ENCODE measurements at places on chromosomes 6 and 20.

DNA sequence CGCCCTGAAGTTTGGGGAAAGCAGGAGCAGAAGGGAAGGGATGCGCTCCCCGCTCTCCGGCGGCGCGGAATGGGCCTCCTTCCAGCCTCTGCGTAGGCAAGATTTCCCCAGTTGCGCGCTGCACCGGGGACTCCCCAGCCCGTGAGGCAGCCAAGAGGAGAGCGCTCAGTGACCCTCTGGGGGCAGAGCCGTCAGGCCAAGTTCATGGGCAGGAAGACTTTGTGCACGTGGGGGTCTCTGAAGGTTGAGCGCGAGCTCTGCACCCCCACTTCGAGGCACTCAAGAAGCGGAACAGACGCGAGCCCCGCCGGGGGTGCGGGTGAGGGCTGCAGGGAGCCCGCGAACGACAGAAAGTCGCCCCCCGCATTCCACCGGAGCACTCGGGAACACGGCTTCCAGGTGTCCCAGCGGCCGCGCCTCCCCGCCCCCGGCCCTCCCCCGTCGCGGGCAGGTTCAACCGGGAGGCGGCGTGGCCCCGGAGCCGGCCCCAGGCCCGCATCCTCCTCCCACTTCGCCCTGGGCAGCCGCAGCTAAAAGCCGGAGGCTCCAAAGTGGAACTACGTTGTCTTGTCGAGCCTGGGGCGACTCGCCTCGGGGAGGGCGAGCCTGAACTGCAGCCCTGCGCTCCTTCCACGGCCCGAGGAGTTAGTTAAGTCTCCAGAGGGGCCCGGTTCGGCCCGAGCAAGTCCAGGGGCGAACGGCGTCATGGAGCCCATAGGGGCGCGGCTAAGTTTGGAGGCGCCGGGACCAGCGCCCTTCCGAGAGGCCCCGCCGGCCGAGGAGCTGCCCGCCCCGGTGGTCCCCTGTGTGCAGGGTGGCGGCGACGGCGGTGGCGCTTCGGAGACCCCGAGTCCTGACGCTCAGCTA lies at the start of gene PPP1R3G:
PPP1R3G (plus strand) TSS at position 561 of the 867 bp plus-strand sequence; CDS start at position 706, 145 bp downstream.
- DNase-seq, result no peak

DNA sequence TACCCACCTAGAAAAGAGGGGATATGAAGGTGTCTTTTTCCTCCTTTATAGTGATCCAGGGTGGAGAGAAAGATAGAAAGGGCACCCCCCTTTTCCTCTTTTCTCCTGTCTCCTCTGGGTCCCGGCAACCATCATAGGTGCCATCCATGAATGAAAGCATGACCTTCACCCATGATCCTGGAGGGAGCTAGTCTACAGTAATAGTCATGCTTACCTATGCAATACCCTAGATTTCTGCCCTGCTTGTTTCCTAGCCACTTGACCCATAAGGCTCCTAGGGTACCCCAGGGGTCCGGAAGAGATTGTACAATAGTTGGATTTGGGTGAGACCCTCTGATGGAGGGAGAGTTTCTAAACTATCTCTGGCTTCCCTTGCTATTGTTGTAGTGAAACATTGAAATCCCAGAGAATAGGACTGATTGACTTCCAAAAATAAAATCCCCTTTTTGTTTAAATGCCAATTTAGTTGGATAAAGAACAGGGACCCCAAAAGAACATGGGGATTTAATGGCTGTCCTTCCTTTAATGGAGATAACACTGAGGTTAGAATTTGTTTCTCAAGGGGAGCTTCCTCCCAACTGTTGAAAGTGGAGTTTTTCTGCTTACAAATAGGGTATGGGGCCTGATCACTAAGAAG lies 366.8 kb upstream of the KHDRBS2 start:
- no peak for DNase-seq

GRCh38 chr6:151181706-151182363 lies 57.9 kb upstream of the AKAP12 start:
- DNase-seq, result no peak

DNA sequence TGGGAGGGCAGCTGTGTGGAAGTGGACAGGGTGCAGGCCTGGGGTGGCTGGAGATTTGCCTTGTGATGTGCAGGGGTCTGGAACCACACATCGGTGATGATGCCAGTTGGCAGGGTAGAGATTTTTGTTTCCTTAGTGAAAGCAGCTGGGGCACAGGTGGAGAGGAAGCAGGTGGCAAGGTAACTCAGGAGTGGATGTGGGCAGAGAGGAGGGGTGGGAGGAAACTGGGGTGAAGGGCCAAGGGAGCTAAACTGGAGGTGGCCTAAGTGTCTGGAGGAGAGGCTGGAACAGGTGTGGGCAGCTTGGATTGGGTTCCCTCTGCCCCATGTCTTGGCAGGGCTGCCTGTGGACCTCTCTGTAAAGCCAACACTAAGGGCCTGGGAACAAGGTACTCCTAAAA lies 4.7 kb upstream of the SCUBE3 start:
- DNase-seq, result no peak

- DNase-seq, result no peak
Measured at GRCh38 chr6:127202676-127203075, 64.0 kb upstream of the RNF146 start.

DNA sequence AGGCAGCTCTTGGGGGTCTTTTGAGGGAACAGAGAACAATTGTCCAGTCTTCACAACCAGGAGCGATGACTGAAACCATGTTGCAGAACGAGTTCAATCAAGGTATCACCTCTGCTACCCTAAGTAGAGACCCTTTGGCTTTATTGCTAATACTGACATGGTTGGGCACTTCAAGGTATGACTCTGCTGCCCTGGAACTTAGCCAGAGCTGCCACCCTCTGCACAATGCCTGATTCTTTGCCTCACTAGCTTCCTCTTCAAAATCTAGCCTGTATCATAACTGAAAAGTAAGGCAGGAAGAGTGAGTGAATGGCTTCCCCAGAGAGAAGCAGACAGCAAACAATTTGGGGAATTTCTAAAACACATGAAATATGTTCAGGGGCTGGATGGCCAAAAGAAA lies 592.7 kb upstream of the NRSN1 start:
- no peak for DNase-seq

DNA sequence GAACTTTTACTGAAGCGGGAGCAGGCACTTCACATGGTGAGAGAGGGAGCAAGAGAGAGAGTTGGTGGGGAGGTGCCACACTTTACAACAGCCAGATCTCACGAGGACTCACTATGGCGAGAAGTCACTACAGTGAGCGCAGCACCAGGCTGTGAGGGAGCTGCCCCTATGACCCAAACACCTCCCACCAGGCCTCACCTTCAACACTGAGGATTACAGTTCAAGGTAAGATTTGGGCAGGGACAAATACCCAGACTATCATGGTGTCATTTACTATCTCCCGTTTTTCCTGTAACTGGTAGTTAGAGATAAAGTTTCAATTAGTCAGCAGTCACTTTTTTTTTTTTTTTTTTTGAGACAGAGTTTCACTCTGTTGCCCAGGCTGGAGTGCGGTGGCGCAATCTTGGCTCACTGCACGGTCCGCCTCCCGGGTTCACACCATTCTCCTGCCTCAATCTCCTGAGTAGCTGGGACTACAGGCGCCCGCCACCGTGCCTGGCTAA lies 7.8 kb downstream of the RBCK1 start:
- no peak for DNase-seq

- DNase-seq, result no peak
Measured at GRCh38 chr6:151005896-151006632, 140.6 kb downstream of the MTHFD1L start.

- no peak for DNase-seq
Measured at GRCh38 chr6:87203448-87204023, 48.2 kb downstream of the ZNF292 start.

GRCh38 chr20:62183426-62184142 lies 756 bp downstream of the MTG2 start:
- no peak for DNase-seq

DNA sequence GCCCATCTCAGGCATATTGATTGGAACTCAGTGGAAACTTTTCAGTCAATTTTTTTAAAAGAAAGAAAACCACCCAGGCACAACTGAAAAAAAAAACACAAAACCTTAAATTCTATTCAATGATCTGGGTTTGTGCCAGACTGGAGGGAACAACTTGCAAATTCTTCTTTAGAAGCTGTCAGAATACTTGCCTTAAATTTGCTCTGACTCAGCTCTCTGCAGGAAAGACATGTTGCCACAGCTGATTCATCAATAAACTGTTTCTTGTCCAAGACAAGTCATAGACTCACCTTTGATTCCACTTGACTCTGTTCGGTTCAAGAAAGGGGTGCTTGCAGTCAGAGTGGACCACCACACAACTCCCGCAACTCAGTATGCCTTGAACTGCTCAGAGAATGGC lies 117.8 kb upstream of the F13A1 start:
- DNase-seq, result no peak
